T-helper 2 cell treated with Interferon-gamma antibody and Interleukin-4, amounts not matched to agents 5 μg/mL and 100 μg/mL, for 36 hours (primary cell): ENCODE measurements at places on chromosomes 1 and 21.

GRCh38 chr1:79667848-79668696 lies 661.5 kb upstream of the ADGRL4 start:
- DNase-seq, result no peak

DNA sequence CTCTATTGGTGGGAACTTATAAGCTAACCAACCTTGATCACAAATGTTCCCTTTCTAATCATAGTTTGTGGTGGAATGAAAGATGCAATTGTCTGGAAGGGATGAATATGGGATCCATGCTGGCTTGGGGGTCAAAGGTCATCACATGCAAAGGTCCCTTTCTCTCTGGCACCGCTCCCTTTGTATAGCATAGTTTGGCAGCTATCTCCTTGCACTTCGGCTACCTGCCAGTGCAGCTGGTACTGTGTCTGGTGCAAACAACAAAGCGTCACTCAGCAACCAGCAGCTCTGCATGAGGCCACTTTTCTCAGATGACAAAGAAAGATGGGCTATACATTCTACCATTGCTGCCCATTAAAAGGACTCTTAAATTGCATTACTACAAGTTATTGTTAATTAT lies 188.2 kb upstream of the NFIA start:
- no peak for DNase-seq

- no peak for DNase-seq
Observed at GRCh38 chr1:61149010-61149860, 66.9 kb downstream of the NFIA start.

- DNase-seq, result no peak
Observed at GRCh38 chr1:44348061-44348485, 7.0 kb downstream of the ERI3 start.

- DNase-seq, result no peak
Observed at GRCh38 chr1:199665371-199665770, 362.1 kb upstream of the NR5A2 start.

DNA sequence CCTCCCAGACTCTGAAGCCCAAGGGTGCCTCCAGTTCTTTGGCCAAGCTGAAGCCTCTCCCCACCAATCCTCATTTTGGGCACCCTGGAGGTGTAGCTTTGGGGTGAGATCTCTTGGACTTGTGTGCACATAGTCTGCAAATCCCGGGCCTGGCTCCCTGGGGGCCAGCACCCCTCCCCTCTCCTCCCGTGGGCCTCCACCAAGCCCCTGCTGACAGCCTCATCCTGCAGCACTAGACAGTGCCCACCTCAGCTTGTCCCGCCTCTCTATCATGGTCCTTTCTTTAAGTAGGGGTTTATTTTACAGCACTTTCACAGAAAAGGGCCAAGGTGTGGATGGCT lies 3.2 kb downstream of the GJC2 start:
- no peak for DNase-seq

DNA sequence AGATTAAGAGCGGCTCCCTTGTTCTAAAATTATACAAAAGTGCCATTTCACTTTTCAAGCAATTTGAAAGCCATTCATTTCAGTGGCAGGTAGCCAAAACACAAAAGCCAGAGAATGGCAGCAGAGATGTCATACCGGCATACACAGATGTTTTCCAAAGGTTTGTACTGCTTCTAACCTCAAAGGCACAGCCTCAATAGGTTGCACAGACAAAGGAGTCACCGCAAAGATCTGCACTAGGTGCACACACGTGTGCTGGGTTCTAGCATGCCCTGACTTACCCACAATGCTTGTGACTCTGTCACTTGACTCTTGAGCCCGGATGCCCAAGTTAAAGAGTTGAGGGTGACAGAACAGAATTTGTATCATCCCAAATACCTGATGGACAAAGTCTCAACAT lies 448.9 kb upstream of the ADGRL2 start:
- DNase-seq, result no peak

- no peak for DNase-seq
Observed at GRCh38 chr1:28986306-28986910, 72.0 kb downstream of the EPB41 start.

DNA sequence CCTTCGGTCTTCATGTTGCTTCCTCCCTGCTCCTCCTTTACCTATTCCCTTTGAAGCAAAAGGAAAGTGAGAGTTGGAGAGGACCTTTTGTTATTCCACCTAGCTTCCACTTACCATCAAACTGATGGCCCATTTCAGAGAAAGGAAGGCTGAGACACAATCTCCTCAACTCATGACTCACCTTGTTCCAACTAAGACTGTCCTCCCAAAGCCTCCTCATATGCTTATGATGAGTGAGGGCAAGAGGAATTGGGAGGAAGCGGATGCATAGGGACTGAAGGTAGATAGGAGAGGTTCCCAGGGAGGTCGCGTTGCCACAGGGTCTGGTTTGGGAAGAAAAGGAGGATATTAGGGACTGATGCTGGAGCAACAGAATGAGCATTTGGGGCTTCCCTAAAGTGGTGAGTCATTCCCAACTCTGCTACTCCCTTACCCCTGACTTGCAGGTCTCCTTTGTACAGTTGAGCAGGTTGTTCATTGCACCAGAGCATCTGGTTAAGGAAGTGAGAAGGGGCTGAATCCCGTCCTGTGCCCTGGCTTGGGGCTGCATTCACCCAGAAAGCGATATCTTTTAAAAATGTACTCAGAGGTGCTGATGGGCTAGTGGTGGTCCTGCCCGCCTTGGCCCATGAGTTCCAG lies 35.0 kb downstream of the LGR6 start:
- no peak for DNase-seq

DNA sequence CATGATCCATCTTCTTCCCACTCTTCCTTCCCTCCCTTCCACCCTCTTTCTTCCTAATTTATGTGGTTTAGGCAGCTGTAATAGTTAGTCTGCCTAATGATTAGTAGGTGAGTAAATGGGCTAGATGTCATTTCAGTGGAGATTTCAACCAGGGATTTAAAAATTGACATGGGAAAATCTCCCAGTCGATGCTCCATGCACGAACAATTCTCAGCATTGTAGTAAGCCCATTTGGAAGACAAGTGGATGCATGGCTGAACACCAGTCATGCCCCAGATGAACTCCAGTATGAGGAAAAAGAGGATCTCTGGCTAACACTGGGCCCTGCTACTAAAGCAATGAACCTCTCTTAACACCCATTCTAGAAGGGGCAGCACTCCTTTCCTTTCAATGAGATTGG lies 25.3 kb downstream of the CHI3L2 start:
- DNase-seq, result no peak

DNA sequence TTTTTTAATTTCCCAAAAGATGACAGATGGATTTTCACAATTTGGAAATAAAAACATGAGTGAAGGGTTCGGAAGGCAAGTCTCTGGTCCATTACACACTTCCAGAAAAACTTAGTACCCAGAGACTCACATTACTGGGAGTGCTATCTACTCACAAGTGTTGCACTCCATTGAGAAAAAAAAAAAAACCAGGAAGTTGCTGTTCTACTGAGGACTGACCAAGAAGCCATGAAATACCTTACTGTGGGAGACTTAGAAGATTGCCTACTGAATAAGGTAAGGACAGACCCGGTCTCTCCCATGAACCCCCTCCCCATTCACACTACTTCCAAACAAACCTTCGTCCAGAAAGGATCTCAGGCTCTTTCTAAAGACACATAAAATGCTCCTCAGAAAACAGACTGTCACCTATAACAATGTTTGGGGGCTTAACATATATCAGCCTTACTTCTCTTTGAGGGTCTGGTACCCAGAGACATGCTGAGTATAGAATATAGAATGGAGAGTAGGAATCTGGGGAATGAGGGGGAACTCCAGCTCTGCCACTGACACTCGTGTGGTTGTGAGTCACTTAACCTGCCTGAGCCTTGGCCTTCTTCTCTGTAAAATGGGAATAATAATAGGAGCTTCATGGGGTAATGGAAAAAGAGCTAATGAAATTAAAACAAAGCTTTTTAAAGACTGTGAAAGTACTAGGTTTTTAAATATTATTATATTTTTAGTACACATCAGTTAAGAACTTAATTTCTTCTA lies 1.4 kb downstream of the MAB21L3 start:
- DNase-seq, result no peak
